Cortex of kidney (tissue), 1 donor: ENCODE measurements at places on chromosomes 2 and 18.

DNA sequence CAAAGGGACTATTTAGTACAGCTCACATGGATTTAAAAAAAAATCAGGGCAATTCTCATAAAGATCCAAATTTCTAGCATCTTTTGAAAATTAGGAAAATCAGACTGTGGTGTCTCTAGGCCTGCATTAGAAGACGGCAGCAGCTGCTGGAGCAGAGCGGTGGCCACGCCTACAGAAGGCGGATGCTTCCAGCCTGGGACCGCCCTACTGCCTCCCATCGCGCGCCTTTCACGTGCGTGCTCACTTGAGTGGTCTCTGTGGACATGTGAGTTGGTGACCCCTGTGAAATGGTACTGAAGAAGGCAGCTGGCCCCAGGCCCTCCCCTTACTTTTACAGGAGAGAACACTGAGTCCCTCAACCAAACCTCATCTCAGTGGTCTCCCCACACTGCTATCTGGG is 15.2 kb upstream of the ZFP36L2 start:
- DNase-seq = no peak

DNA sequence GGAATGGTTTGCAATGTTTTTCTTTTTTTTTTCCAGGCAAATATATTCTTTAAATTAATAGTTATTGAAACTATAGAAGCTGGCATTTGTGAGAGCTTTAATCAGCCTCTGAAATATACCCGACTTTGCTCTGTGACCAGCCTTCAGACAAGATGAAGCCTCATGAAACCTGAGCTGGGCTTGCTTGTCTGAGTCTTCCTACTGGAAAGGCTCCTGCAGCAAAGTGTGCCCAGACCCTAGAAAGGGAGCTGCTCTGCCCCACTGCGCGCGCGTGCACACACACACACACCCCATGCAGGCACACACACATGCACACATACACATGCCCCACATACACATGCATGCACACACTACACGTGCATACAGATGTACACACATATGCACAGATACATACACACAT is 203.3 kb upstream of the NT5C1B start:
- no peak for DNase-seq

- no peak for DNase-seq
Observed at GRCh38 chr2:53188851-53189510, 578.6 kb upstream of the CHAC2 start.

GRCh38 chr2:131034122-131035051 is 58.9 kb downstream of the FAM168B start:
- DNase-seq = no peak

GRCh38 chr2:211468877-211469663 is 912.7 kb downstream of the CPS1 start:
- no peak for DNase-seq

- DNase-seq = no peak
Observed at GRCh38 chr2:160338901-160339685, 139.0 kb upstream of the ITGB6 start.

- DNase-seq = no peak
Observed at GRCh38 chr2:236552212-236552542, 17.4 kb upstream of the ACKR3 start.

GRCh38 chr18:49727816-49728215 is 85.5 kb downstream of the ACAA2 start:
- no peak for DNase-seq

DNA sequence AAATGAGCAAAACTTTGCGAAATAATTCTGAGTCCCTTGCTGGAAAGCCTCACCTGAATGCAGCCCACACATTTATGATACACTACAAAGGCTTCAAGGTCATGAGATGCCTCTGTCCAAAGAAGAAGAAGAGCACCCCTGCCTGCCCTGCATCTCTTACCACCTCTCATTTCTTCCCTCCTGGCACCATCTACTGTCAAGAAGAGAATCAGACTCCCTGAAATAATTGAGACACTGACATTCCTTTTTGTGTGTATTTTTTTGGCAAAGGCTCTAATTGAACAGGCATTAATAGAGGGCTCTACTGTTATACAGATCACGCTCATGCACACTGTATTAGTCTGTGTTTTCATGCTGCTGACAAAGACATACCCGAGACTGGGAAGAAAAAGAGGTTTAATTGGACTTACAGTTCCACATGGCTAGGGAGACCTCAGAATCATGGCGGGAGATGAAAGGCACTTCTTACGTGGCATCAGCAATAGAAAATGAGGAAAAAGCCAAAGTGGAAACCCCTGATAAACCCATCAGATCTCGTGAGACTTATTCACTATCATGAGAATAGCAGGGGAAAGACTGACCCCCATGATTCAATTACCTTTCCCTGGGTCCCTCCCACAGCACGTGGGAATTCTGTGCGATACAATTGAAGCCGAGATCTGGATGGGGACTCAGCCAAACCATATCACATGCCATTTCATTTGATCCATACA is 176.3 kb downstream of the ALPK2 start:
- no peak for DNase-seq

- no peak for DNase-seq
Observed at GRCh38 chr18:6557057-6557769, 142.5 kb upstream of the L3MBTL4 start.

GRCh38 chr18:59555995-59556659 is 141.1 kb downstream of the CCBE1 start:
- DNase-seq = no peak

DNA sequence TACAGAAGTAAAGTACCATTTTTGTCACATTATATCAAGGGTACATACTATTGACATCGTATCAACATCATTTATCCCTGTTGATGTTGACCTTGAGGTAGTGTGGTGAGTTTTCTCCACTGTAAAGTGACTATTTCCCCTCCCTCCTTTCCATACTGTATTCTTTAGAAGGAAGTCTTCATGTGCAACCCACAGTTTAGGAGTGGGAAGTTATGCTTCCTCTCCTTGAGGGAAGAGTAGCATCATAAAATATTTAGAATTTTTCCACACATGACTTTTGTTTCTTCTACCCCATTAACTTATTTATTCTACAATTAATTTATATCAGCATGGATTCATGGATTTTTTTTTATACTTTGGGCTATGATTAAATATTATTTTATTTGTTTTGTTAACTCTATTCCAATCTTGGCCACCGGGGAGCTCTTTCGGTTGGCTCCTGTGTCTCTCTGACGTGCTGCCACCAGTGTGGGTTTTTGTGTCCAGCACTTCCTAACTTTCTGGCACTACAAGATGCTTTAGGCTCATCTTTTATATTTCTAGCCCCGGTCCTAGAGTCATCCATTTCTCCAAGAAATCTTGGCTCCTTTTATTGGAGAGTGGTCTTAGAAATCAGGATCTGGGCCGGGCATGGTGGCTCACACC is 19.0 kb downstream of the AQP12B start:
- DNase-seq = no peak

DNA sequence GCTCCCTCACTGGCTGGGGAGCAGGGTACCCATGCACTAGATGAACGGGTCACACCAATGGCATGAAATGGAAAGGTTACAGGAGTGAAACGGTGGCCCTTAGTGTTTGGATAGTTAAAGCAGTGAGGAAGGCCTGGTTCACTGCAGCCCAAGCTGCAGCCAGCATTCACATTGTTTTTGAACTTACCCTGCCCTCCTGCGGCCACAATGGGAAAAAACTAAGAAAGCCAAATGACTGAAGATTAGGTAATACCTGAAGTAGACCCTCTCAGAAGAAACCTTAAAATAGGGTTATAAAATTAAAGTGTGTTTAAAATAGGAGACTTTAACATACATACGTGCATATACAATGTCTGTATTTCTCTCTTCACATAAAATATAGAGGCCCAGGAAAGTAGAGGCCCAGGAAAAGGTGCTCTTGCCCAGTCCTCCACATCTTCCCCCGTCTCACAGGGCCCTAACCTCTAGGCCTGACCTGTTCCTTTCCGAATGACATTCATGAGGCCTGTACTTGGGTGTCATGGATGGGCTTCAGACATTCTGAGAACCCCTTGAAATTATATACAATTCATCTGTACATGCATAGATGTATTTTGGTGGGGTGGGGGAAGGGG is 33.3 kb downstream of the DOK1 start:
- no peak for DNase-seq

GRCh38 chr18:49728542-49728941 is 84.8 kb downstream of the ACAA2 start:
- no peak for DNase-seq

GRCh38 chr2:48129293-48129950 is 223.1 kb upstream of the FBXO11 start:
- no peak for DNase-seq

DNA sequence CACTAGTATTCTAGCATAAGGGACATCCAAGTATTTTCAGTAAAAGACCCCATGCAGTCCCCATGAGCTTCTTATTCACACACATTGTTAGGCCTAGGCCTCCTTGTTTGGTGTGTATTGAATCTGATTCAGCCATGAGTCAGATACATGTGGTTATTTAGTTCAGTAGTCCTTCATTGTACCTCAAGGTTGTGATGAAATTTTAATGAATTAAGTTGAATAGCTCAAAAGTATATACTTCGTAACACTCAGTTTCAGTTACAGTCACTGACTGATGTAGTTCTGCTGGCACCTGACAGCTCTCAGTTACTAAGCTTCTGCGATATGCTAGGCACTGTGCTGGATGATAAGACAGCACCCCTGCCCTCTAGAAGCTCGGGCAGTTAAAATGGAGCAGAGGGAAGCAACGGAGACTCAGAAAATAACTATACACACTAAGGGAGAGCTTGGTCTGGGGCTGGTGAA is 86.4 kb downstream of the XRCC5 start:
- DNase-seq = no peak

GRCh38 chr2:1502891-1503304 is 89.6 kb downstream of the TPO start:
- DNase-seq = no peak
